ENCODE measurements at places on chromosomes 3 and 15.

GRCh38 chr3:184531626-184532280 lies 29.8 kb upstream of the EPHB3 start:
- no peak for DNase-seq

DNA sequence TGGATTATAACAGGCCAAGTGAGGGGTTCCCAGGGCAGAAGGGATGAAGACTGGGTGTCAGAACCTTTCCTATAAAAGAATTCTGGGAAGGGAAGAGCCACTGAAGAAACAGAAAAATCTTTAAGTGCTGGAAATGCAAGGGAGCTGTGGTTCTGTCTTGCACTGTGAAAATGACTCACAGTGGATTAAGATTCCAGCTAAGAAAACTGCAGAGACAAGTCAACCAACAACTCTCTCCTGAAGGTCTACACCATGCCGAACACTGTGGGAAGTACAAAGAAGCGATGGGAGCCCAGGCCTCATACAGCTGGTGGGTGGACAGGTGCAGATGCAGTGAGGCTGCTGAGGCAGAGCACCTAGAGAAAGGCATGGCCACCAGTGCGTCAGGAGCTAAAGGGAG lies 27.7 kb downstream of the ZDHHC3 start:
- no peak for DNase-seq

GRCh38 chr15:52295421-52296001 lies at the start of gene MYO5C:
Gene MYO5C (minus strand): TSS chr15:52295804. CDS start chr15:52295636, 168 bp downstream.
- DNase-seq, result no peak

- no peak for DNase-seq
These were observed 199.1 kb downstream of the FOXP1 start for GRCh38 chr3:71384388-71384787.

GRCh38 chr3:115194476-115194875 lies 47.4 kb upstream of the ZBTB20 start:
- DNase-seq, result no peak

GRCh38 chr3:127652246-127652995 lies 20.3 kb upstream of the ABTB1 start:
- peak; percentile 28 for DNase-seq

DNA sequence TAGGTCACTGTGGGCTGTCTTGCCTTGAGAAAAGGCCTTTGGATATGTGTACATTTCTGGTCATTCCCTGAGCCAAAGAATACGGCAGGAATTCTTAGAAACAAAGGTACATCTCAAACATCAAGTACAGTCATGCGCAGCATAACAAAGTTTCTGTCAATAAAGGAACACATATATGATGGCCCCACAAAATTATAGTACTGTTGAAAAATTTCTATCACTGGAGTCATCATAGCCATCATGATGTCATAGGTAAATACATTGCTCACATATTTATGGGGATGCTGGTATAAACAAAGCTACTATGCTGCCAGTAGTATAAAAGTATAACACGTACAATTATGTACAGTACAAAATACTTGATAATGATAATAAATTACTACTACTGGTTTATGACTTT lies 38.9 kb upstream of the NECTIN3 start:
- no peak for DNase-seq

DNA sequence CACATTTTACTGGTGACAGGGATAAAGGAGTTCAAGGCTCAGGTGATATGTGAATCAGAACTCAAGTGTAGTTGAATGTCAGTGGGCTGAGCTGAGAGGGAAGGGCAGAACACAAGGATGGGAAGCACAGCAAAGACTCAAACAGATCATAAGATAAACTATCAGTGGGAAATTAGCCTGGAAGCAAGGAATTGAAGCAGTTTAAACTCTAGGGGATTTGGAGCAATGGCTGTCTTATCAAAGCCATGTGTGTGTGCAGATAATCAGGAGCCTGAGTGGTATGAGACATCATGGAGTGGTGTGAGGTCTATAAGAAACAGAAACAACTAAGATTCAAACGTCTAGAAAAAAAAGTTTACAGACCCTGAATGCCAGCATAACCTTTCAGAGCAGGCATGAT lies 634.6 kb downstream of the AGBL1 start:
- no peak for DNase-seq

DNA sequence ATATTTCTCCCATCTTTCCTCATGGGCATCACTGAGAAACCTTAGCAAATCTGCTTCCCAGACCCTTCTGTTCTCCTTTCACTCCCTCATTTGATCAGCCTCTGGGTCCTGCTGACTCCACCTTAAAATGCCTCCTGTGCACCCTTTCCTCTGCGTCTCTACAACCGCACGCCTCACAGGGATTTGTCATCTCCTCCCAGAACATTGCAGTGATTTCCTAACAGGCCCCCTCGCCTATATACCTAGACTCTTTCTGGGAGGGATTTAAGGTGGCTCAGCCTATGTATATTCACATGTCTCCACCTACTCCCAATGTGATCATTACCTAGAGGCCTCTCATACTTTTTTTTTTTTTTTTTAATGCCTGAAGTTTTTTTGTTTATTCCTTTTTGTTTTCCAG lies 69.2 kb downstream of the LIPC start:
- DNase-seq, result no peak

- no peak for DNase-seq
These were observed 45.2 kb downstream of the PTPN9 start for GRCh38 chr15:75533945-75534344.

GRCh38 chr3:50620420-50620819 lies 3.5 kb downstream of the MAPKAPK3 start:
- DNase-seq, result no peak

- DNase-seq, result no peak
These were observed 7.9 kb downstream of the ACP3 start for GRCh38 chr3:132325103-132325606.

GRCh38 chr3:158313338-158313927 lies 203.5 kb downstream of the RSRC1 start:
- no peak for DNase-seq

GRCh38 chr3:161372321-161373260 lies 1.3 kb upstream of the SPTSSB start:
- DNase-seq, result no peak

- no peak for DNase-seq
These were observed 108.3 kb downstream of the IQSEC1 start for GRCh38 chr3:12964711-12965612.

GRCh38 chr3:53420831-53421230 lies 73.5 kb upstream of the DCP1A start:
- DNase-seq, result no peak

DNA sequence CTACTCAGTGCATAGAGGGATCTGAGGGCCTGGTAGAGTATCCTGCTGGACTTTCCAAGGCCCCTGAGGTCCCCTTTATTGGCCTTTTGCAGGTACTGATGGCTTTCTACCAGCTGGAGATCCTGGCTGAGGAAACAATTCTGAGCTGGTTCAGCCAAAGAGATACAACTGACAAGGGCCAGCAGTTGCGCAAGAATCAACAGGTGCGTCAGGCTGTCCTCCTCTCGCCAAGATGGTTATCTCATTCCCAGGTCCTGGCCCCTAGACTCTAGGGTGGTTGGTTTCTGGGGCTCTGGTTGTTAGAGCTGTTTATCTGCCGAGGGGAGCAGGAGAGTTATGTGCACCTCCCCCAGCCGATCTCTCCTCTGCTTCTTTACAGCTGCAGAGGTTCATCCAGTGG lies 9.3 kb downstream of the EIF2B5 start:
- DNase-seq, result no peak

GRCh38 chr3:135629701-135630408 lies 335.7 kb upstream of the PPP2R3A start:
- no peak for DNase-seq

DNA sequence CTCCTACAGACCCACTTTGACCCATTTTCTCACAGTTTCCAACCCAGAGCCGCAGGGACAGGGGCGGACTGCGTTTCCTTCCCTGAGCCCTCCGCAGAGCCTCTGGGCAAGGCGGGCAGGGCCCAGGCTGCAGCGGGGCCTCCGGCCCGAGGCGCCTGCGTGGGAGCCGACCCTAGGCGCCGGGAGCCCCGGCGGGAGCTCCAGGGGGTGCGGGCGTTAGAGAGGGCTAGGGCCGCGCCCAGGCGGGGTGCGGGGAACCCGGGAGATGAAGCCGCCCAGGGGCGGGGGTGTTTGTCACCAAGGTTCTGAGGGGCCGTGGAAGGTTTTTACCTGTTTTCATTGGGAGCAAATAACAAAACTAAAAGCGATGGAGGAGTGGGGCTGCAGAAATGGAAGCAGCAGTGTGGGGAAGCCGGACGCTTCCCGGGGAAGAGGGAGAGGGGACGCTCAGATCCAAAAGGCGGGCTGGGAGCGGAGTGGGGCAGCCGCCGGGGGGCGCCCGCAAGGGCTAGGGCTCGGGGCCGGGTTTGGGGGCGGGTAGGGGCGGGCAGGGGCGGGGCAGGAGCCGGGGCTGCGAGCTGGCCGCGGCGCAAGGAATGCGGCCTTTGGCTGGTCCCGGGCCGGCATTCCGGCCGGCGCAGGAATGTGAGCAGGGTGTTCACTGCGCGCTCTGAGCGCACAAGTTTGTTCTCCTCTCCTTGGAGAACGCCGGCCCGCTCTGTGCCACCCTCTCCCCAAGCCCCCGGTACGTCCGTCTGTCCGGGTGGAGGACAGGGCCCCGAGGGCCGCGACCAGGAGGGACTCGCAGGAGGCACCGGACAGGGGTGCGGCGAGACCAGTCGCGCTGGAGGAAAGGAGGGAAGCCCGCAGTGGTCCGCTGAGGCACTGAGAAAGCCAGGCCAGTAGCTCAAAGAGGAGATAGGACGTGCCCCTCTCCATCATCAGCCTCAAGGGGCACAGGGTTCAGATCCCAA lies 61.1 kb downstream of the AMOTL2 start:
- no peak for DNase-seq

DNA sequence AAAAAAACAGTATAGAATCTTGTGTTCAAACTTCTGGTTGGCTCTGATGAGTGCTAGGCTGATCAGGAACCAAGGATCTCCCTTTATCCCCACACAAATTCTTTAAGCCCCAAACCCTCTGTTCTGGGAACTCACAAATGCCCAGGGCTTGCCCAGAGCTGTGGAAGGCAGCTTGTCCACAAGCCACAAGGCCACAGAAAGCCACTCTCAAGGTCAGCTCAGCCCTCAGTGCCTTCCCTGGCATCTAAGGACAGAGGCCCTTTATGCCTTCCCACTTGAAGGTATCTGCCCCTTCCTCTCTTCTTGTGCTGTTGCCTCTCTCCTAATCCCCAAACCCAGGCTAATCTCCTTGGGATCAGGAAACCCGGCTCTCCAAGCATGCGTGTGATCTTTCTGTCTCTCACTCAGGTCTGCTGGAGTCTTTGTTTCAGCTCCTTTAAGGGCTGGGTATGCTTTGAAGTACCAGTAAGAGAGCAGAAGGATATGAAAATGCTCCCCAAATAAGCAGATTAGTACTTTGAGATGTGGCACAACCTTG lies 145.0 kb upstream of the TRIM42 start:
- DNase-seq, result no peak

DNA sequence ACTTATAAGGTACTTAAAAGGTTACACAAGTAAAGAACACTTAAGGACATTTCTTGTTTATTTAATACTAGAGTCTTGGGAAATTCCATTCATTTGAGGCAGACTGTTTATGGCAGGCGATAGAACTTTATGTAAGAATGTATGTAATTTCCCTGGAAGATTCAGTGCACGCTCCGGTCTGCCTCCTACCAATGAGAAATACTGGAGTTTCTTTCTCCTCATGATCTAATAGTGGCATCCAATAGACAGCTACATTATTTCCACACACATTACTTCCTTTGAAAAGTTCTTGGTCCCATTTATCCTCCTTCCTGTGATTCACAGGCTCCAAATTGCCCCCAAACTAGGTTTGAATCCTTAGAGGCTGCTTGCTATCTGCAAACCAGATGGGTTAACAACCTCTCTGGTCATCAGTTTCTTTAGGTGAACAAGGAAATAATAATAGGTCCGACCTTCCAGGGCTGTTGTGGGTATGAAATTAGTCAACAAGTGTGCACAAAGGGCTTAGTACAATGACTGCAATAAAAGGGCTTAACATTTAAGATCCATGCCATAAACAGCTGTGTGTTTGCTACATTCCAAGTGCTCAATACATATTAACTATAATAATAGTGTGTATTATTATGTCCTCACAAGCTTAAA lies 30.7 kb downstream of the EIF4E3 start:
- DNase-seq, result no peak

- DNase-seq, result peak; percentile 69
These were observed 79.2 kb upstream of the CCNL1 start for GRCh38 chr3:157239082-157239704.

GRCh38 chr3:10547413-10547812 lies 42.0 kb upstream of the ATP2B2 start:
- no peak for DNase-seq

GRCh38 chr15:98787936-98788757 lies 139.8 kb downstream of the IGF1R start:
- DNase-seq, result no peak

GRCh38 chr3:54874816-54875556 lies 52.9 kb downstream of the LRTM1 start:
- DNase-seq, result no peak

DNA sequence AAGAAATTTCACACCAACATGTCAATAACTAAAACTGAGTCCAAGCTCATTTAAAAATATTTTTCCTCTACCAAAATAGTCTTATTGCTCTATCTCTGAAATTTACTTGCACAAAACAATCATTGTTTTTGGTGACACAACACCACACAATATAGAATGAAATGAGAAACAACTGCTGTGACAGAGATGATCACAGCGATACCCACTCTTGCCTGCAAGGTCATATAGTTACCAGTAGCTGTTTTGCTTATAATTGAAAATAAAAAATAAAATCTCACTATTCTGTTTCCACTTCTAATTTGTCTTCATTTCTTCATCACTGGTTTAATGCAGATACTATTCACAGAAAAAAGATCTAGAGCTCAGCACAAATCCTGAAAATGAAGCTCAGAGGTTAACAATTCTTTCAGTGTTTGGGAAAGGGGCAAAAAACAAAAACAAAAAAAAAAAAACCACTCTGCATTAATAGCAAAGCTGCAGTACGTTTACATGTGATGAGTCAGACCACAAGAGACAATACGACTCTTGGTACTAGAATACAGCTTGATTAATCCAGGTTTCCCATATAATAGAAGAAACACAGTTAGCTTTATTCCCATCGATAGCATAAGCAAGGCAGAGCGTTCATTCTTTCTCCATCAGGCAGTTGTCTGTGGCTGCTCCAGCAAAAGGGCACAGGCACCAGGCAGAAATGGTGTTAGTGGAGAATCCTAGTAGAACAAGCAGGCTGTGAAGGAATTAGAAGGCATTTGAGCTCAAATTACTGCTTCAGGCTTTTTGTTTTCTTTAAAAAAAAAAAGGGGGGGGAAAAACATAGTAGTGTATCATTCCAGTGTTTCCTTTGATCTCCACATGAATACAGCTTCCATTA lies 773 bp downstream of the ANKRD28 start:
- no peak for DNase-seq

All from activated CD4-positive, alpha-beta T cell treated with anti-CD3 and anti-CD28 coated beads, Interleukin-2, amount 50 U/mL, for 1 hour (primary cell).